ENCODE measurements at places on chromosomes 7 and 10.

DNA sequence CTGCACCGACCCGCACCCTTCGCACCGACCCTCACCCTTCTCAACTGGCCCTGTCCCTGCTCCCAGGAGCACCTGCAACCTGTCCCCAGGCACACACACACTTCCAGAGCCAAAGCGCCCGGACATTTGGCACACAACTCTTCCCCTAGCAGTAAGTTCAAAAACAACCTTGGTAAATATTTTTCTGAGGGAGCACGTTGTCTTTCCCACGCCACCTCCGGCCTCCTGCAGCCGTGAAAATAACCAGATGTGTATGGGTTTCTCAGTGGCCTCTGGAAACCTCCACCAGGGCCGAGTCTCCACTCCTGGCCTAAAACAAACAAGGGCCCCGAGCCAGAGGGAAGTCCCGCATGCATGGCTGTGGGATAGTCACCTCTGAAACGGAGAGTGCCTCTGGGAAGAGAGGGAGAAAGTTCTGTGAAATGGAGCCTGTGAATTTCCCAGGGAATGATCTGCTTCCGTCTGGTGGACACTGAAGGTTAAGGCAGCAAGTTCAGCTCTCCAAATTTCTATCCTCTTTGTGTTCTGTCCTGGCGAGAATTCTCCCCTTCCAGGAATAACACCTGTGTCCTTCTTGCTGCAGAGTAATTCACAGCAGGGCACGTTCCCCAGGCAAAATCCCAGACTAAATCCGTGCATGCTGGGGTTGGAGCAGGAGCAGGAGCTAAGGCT lies 15.8 kb downstream of the PODXL start:
- no peak for DNase-seq

DNA sequence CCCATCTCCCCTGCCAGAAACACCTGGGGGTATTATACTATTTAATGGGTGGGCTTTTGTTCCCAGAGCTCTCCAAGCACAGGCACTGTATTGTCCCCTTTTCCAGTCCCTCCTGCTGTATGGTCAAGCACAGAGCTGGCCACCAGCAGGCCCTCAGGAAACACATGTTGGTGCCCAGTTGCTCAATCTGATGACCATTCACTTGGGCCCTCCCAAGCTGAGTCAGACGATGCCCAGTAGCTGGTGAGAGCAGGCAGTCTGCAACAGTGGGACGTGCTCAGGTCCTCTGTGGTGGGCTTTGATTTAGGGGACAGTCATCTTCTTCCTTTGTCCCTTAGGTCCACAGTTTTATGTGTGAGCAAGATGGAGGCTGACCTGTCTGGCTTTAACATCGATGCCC lies 11.8 kb downstream of the SFXN2 start:
- no peak for DNase-seq

- no peak for DNase-seq
Measured at GRCh38 chr10:102775201-102775934, 31.6 kb downstream of the WBP1L start.

DNA sequence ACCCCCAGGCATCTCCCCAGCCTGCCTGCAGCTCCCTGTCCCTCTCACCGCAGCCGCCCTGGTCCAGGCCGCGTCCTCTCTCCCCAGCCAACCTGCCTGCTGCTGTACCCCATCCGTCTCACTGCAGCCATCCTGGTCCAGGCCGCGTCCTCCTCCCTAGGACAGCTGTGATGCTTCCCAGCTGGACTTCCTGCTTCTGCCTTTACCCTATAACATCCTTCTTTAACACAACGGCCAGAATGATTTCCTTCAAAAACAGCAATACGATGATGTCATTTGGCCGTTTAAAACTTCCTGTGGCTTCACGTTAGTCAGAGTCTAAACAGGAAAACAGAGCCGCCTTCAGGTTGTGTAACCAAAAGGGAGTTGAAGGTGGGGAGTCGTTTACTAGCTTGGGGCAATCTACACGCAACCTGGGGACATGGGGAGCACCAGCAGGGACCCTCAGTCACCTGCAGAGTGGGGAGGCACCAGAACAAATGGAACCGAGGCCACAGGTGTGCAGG lies 32.2 kb upstream of the ZFAND2A start:
- no peak for DNase-seq

DNA sequence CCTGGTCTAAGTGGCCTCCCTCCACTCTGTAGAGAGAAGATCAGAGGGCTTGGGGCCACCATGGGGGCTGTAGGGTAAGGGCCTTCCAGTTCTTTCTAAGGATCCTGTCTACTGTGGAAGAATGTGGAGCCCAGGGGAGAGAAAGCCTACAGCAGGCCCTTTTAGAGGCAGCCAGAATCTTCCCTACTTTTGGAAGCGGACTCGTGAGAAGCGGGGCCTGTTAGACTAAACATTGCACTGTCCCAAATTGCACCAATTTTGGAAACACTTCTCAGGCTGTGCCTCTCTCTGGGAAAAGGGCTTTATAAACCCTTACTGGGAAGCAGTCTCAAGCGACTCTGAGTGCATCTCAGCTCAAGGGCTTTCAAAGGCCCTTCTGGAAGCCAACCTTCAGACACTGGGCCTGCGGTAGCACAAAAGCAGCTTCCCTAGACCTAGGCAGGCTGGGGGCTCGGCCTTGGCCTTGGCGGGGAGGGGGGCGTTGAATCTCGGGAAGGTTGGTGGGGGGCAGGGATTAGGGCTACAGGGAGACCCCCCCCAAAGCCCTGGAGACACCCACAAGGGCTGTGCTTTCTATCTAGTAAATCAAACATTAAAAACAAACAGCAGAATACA lies 298.1 kb downstream of the GFRA1 start:
- no peak for DNase-seq

DNA sequence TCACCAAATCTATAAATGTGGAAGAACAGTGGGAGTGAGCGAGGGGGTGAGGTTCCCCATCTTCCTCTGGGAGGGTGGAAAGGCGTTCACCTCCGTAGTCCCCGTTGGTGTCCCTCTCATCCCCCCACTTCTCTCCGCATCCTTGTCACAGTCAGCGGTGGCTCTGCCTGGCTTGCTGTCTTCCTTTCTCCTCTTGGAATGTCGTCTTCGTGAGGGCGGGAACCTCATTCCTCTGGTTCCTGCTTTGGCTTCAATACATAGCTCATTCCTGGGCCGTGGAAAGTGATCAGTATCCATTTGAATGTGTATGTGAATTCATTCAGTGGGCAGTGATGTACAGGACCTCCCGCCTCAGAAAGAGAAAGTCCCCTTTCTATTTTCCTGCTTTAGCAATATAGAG lies 289.4 kb downstream of the CAMK1D start:
- no peak for DNase-seq

DNA sequence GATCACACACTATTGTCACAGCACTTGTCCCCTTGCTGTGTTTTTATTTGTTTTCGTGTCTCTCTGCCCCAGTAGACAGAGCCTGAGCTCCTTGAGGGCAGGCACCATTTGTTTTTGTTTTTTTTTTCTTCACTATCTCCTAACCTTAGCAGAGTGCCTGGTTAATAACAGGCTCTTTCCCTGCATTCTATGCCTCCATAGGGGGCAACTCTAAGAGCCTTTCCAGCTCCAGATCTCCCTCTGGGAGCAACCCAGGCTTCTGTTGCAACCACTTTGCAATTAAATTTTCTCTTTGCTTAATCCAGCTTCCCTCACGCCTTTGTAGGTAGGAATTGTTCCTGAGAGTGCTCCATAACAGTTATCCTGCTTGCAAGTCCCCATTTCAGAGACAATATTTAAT lies 148.4 kb downstream of the PLXDC2 start:
- no peak for DNase-seq

DNA sequence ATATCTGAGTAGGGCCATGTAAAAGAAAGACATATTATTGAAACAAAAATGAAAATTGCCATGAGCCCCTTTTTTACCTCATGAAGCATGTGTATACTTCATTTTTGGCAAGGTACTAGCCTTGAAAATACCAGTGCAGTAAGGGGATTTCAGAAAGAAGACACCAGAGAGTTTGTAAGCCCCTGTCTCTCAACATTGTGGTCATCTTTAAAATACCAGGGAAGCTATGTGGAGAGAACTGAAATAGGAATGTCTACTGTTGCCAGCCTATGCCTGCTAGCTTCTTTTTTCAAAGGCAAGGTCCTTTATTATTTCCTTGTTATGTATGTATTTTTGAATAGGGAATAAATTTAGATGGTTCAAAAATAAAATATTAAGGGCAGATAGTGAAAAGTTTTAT lies 57.8 kb downstream of the CASD1 start:
- DNase-seq = no peak

DNA sequence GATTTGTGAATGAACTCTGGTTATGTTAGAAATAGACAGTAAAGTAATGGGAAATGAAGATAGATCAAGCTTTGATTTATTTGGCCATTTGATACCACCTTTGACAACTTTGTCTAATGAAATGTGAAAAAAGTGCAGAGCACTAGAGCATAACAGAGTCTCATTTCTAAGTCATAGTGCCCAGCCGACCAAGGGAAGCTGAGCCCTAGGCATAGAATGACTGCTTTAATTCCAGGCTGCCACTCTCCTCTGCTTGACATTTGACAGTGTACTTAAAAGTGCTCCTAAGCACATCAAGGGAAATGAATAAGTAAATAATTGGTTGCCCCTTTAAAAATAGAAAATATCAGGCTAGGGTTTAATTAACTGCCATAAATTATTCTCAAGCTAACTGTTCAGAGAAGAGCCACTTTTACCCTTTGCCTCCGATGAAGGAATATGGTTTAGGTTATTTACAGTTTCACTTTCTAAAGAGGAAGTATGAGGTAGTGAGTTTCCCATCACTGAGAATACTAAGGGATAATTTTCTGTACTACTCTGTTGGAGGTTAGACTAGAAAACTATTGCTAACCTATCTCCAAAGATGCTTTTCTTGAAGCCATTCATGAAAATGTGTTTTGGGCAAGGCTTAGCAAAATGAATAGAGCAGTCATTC lies 591.6 kb downstream of the REEP3 start:
- DNase-seq = no peak

- no peak for DNase-seq
Measured at GRCh38 chr7:78081888-78082287, 283.3 kb downstream of the PHTF2 start.

- DNase-seq = no peak
Measured at GRCh38 chr10:98808282-98808892, 361.7 kb upstream of the HPS1 start.

DNA sequence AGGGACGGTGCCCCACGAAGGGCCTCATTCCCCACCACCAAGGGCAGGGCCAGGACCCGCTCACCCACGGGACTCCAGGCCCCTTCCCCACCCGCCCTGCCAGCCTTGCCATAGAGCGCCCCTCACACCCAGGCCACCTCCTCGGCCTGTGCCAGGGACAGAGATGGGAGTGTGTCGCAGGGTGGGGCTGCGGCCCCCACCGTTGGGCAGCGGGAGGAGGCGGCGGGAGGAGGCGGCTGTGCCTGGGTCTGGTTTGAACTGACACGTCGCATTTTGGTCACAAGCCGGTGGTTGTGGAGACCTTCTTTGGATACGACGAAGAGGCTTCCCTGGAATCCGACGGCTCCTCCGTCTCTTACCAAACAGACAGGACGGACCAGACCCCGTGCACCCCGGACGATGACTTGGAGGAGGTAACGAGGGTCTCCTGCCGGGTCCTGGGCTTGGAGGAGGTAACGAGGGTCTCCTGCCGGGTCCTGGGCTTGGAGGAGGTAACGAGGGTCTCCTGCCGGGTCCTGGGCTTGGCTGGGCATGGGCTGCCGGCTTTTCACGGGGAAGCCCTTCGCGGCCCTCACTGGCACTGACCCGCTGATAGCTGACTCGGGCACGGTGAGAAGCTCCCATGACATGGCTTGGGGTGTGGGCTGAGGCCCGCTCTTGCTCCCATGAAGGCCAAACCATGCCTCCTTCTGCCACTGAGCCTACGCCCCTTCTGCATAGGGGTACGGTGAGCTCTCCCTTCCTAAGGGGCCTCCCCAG lies 46.4 kb upstream of the DPYSL4 start:
- no peak for DNase-seq

DNA sequence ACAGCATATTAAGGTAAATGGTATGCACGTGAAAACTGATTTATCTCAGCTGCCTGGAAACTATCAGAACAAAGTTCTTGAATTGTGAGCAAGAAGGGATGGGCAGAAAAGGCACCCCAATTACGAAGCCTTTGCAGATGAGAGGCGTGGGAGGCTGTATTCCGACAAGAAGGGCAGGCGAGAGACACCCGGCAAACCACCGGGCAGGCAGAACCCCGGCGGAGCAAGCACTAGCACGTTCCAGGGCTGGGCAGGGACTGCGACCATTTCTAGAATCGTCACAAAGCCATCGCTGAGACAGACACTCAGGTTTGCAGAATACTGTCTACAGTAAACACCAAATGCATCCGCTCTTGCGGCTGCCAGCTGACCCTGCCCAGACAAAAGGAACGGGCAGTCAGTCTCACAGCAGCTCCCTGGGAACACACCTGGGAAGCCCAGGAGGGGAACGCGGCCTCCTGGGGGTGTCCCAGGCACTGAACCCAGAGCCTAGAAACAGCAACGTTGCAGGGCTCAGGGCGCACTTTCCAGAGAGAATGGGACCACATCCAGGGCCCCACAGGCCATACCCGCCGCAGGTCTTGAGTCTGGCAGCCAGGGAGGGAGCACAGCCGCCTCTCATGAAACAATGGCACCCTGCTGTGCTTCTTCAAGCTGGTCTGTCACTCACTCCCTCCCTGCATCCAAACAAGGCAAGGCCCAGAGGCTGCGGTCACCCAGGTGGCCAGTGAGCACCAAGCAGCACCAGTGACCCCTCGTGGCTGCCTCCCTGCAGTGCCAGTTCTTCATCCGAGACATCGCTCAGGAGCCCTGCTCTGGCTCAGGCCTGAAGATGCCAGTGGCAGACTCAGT lies 261.9 kb downstream of the PTPRN2 start:
- DNase-seq = no peak

- peak; percentile 8 for DNase-seq
Measured at GRCh38 chr10:84008878-84009277, 130.4 kb upstream of the GHITM start.

DNA sequence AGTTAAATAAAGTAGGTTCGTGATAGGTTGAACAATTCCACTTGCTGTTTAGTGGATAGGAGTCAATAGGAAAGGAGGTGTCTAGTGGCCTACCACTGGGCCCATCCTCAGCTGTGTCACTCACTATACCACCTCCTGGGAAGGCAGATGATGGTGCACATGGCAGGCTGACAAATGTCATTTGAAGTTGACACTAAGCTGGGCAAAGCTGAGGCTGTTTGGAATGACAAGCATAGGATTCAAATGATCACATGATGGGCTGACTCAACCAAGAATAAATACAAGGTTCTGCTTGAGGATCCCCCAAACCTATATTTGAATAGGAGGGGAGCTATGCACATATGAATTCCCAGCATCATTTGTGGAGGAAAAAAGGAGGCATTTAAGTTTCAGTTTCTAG lies 489.8 kb downstream of the RPS24 start:
- no peak for DNase-seq

- no peak for DNase-seq
Measured at GRCh38 chr10:93654201-93654600, 41.9 kb downstream of the PDE6C start.

GRCh38 chr10:22252801-22253579 lies 35.2 kb upstream of the EBLN1 start:
- no peak for DNase-seq

DNA sequence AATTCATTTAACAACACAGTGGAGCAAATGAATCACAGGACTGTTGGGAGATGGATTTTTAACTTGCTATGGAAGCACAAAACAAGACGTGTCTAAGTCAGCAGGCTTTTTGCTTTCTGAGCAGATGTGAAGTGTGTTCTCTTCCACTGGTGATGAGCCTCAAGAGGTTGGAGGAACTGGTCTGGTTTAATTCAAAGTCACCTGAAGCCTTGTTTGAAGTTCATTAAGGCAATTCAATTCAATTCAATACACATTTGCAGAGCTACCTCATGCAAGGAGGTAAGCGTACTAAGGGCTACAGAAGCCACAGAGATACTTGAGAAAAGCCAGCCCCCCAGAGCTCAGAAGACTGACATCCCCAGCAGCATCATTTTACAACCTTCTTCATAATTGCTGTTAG lies 68.4 kb upstream of the PALS2 start:
- no peak for DNase-seq
